ENCODE measurements at places on chromosomes 5 and 9. TPM values are rescaled to one million over a fixed set of nuclear protein-coding genes. Genes with fewer than 3 reads are reported as not detected.

The SPAAR gene
- 4.0 TPM for total RNA-seq

The CTXN3 gene
- total RNA-seq: not detected

The C8G gene
- total RNA-seq: 0.90 TPM

The SAXO1 gene
- total RNA-seq: 0.24 TPM

The SLCO6A1 gene
- not detected for total RNA-seq

The ANKRD31 gene
- total RNA-seq: 0.16 TPM

The CD14 gene
- 205 TPM for total RNA-seq

The SLC6A18 gene
- not detected for total RNA-seq

The SEMA5A gene
- 14.7 TPM for total RNA-seq

- DNase-seq: no peak
Observed at GRCh38 chr9:97980479-97980803, 2.7 kb upstream of the ANP32B start.

GRCh38 chr9:31394015-31394473 lies 990.4 kb upstream of the ACO1 start:
- no peak for DNase-seq

GRCh38 chr9:37209431-37210386 lies 89.3 kb downstream of the ZCCHC7 start:
- no peak for DNase-seq

GRCh38 chr5:37810311-37810710 lies 29.5 kb downstream of the GDNF start:
- no peak for DNase-seq

DNA sequence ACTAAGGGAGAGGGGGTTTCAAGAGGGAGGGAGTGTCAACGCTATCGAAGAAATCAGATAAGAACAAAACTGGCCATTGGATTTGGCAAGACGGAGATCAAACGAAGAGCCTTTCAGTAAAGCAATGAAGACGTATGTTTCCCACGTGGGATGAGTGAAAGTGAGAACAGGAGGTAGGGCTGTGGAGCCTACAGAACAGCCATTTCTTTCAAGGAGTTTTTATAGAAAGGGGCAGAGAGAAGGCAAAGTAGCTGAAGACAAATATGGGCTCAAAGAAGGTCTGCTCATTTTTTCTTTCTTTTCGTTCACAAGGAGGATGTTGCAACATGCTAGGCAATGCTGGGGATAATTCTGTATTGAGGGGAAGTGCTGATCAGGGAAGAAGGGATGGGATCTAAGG lies 98.3 kb downstream of the SUSD1 start:
- DNase-seq: no peak

DNA sequence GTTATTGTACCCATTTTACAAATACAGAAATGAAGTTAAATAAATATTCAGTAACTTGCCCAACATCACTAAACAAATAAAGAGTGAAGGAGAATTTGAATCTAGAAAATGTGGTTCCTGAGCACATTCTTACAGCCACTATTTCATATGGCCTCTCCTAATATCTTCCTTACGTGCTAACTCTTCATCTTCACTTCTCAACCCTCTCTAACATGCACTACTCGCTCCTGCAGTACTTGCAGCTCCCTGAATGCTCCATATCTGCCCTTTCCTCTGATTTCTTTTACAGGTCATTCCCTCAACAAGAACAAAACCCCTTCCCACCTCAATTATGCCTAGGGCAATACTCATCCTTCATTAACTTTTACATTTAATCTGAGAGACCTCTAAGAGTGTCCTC lies 711.5 kb downstream of the CETN3 start:
- no peak for DNase-seq

DNA sequence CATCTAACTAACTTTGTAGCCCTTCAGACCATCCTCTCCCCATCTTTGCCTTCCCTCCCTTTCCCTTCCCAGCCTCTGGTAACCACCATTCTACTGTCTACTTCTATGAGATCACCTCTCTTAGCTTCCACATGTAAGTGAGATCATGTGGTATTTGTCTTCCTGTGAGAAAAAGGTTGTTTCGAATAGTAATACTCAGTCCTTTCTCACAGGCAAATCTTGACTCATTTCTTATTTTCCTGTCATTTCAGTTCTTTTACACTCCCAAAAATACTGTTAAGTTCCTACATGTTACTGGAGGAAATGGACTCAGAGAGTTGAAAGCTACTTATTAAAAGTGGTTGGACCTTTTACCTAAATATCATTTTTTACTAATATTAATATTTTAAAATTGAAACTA lies 82.1 kb downstream of the SLF1 start:
- no peak for DNase-seq

- no peak for DNase-seq
Observed at GRCh38 chr5:109693535-109694400, 4.0 kb downstream of the MAN2A1 start.

DNA sequence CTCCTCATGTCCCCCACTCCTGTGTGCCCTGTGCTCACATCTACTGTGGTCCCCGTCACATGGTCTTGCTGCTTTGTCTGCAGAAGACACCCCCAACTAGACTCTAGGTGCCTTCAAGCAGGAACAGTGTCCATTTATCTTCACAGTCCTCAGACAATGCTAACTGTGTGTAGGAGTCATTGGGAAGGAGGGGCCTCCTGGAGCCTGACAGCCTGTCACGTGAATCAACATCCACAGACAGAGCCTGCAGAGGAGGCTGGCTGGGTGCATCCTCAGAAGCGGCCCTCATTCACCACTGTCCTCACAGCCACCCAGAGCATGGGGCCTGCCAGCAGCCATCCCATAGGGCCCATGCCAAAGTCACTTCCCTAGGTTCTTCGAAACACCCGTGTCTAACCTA lies 98.7 kb downstream of the MED10 start:
- DNase-seq: no peak

DNA sequence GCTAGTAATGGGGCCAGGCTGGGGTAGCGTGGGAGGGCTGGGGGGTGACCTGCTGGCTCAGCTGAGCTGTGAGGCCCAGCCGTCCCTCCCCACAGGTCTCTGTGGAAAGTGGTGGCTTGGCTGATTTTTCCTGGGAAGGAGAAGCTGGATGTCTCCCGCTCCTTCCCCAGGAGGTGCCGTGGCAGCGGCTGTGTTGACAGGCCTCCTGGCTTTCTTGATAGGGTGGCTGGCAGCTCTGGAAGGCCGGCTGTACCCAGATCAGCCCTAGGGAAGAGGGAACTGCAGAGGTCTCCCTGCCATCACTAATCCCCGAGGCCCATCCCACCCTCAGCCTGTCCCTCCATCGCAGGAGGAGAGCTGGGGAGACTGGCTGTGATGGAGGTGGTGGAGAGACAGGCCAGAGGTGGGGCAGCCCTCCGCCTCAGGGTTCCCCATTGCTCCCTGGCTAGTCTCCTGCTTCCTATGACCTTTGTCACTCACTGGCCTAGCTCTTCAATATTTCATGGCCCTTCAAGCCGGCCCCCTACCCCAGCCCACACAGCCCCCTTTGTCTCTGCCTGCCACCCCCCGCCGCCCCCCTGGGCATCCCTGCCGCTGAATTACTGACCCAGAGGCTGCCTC lies 6.8 kb downstream of the CXXC5 start:
- DNase-seq: no peak

- DNase-seq: no peak
Observed at GRCh38 chr5:152593388-152593787, 188.3 kb upstream of the NMUR2 start.

DNA sequence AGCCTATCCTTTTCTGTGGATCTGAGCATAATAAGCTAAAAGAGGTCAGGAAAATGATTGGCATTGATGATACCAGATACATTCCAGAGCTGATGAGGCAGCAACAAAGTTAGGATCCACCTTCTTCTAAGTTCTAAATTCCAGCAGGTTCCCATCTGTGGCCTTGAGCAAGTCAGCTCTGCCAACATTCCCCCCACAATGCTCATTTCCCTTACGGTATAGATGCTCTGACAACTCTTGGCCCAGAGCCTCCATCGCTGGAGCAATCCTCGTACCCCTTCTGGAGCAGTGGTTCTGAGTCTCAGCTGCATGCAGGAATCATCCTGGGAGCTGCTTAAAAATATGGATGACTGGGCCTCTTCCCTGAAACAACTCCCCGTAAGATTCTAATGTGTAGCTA lies 78.1 kb downstream of the MED27 start:
- DNase-seq: no peak

DNA sequence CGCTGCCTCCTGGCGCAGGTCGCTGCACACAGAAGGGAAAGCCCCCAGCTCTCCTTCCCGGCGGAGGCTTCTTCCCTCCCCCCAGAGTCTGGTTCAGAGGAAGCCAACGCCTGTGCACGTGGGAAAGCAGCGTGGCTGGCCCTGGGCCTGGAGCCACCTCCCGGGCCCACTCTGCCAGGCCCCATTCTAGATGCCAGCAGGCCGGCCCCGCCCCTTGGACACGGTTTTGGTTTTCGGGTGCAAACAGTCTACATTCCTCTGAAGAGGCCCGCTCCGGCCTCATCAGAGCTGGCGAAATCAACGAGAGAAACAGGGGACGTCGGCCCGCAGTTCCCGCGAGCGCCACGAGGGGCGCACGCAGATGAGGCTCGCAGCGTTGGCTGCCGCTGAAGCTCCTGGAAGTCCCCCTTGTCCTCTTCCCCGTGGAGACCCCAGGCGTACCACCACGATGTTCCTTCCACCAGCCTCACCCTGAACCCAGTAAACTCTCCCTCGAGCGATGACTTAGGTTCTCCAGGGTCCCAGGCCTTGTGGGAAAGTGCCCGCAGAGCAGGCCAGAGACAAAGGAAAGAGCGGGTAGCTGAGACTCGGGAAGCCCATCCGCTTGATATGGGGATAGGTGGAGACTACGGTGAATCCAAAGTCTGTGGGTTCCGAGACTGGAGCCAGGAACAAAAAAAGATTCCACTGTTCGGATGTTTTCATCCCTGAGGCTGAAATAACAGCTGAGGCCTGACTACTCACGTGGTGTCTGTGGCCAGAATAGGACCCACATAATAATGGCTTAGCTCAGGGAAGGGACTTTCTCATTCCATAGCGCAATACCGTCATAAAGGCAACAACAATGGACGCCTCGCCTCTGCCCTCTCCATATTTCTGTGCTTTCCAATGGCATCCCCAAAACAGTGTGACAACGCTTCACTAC lies 64.2 kb downstream of the KLF4 start:
- peak; percentile 88 for DNase-seq

DNA sequence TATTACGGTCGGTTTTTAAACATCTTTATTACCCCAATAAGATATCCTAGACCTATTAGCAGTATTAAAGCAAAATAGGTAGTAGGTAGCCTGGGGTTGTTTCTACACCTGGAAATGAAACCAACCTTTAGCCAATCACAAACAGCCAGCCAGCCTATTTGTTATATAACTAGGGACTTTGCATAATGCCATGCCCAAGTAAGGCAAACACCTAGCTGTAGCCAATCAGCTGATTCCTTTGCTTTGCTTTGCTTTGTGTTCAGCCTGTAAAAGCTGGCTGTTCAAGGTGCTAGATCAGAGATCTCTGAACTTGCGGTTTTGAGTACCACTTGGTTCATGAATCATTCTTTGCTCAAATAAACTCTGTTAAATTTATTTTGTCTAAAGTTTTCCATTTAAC lies 46.5 kb upstream of the SETD9 start:
- DNase-seq: no peak

GRCh38 chr5:129172580-129172979 lies 78.0 kb downstream of the ISOC1 start:
- DNase-seq: no peak

DNA sequence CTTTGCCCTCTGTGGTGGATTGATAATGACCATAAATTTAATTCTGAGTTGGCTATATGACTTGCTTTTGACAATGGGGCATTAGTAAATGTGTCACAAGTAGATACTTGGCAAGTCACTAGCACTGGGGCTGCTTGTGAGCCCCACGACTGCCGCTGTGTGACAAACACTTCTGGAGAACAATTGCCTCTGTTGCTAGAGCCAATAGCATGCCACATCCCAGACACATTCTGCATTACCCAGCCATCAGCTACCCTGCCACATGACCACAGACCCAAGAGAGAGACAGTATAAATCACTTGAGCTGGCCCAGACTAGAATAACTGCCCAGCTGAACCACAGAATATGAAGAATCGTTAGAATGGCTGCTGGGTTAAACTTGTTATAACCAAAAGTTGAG lies 753.2 kb upstream of the DMAC1 start:
- no peak for DNase-seq

DNA sequence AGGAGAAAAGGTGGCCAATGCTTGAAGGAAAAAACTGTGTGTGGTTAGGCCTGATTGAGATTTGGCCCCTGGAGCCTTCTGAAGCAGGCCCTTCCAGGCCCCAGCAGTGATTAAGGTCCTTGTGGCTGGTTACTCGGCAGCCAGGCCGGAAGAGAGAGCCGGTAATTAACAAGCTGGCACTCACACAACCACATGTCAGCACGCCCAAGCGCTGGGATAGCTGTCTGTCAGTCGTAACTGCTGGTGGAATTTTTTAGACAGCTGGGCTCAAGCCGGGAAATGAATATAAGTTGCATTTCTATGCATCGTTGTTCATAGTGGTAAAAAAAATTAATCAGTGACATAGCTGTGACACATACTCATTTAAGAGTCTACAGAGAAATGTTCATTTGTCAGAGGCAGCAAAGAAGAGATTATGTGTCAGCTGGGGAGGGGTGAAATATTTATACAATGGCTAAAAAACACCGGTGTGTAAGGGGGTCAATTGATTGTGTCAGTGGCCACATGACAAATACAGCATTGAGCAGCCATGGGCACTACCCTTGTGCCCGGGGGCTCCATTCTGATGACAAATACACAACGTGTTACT lies 13.7 kb upstream of the ARAP3 start:
- no peak for DNase-seq

- DNase-seq: no peak
Observed at GRCh38 chr5:122035913-122036312, 42.1 kb downstream of the LOX start.

- DNase-seq: no peak
Observed at GRCh38 chr5:10702040-10702629, 58.9 kb downstream of the DAP start.

DNA sequence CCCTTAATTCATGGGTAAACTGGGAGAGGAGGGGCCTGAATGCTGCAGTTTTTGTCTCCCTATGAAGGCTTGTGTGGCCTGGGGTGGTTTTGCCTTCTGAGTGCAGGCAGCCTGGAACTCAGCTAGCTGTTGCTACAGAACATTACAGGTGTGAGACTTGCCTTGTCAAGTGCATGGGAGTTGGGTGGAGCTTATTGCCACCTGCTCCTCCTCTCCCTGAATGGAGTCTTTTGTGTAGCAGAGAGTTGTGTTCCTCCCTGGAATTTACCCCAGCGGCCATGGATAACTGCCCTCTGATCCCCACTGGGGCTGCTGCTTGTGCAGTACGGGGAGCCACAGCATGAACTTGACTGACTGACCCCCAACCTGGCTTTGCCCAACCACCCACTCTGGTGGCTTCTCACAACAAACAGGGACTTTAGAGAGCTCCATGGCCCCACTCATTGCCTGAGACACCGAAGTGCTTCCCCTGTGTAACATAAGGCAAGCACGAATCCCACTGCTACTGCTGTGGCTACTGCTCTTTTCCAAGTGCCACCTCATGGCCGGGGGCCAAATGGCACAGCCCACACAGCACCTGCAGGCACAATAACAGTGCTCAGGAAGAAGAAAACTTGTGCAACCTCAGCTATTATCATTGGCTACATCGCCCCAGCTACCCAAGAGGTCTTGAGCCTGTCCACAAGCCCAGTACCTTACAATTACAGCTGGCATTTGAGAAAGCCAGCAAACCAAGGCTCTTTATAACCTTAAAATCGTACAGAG lies 942.9 kb downstream of the CDH18 start:
- DNase-seq: no peak

- no peak for DNase-seq
Observed at GRCh38 chr5:86748538-86749105, 130.9 kb downstream of the COX7C start.
